ENCODE measurements at places on chromosomes 11 and 22.

DNA sequence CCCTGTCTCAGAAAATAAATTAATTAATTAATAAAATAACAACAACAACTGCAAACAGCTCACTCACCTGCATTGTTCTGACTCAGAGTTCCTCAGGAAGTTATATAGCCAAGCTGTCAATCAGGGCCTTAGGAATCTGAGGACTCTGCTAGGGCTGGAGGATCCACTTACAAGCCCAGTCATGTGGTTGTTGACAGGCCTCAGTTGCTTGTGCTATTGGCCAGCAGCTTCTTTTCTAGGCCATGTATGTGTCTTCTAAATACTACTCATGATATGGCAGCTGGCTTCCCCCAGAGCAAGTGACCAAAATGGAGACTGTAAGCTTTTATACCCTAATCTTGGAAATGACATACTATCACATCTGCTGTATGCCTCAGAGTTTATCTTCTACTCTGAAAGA is 20.8 kb upstream of the ATP5MG start:
- DNase-seq: no peak

DNA sequence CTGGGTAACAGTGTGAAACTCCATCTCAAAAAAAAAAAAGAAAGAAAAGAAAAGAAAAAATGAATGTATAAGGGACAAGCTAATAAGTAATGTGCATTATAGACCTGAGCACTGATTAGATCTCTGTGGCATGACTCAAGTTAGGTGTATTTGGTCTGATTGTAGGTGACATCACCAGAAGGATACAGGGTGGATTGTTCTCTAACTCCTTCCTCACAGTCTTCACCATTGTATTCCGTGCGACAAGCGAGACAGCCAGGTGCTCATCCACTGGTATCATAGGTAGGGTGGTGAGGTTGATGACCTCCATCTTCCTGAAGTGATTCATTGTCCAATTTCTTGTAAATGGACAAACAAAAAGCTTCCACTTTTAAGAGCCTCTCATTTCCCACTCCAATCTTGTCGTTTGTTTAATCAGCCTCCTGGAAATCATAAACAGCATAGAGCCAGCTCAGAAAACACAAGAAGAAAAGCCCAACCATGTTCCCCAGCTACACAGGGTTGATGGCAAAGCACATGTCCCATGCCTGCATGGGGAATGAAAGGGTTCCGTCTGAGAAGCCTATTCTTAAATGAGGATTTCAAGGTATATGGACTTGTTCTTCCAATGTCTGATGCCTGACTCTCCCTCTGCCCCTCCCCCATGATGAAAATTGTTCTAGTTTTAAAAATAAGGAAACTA is 6.2 kb downstream of the FAM227A start:
- no peak for DNase-seq

DNA sequence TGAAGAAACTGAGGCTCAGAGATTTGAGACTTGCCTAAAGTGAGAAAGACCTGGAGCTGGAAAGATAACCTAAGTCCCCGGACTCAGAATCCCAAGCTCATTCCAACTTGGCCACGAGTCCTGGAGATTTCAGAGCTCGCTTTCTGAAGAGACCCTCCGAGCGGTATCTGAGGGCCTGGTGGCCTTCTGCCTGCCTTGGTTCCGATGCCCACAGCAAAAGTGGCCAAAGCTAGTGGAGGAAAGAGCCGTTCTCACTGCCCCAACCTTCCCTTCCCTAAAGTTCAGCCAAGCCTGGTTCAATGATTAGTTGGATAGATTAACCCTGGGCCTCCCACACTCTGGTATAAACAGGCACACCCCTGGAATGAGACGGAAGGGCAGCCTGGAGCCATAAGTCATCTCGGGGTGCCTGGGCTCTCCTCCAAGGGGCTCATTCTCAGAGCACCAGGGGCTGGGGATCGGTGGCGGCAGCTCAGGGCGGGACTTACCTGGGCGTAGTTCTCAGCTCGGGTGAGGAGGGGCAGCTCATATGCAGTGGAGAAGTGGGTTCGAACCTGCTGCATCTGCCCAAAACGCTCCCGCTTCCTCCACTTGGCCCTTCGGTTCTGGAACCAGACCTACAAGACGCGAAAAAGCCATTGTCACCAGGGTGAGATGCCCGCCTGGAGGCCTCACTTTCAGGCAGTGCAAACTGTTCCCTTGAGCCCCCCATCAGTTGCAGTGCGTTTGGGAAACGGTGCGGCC is 42.8 kb downstream of the ALX4 start:
- DNase-seq: no peak

DNA sequence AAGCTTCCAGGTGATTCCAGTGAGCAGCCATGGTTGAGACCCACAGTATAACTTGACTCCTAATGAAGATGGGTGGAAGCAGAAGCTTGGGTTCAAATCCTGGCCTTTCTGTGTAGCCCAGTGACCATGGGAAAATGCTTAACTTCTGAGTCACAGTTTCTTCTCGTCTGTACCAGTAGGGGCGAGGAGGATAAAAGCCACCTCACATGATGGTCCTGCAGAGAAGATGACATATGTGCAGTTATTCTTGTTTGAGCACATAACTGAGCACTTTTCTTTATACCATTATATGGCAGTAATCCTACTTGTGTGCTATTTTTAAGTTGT is 4.9 kb downstream of the TMEM109 start:
- DNase-seq: no peak

DNA sequence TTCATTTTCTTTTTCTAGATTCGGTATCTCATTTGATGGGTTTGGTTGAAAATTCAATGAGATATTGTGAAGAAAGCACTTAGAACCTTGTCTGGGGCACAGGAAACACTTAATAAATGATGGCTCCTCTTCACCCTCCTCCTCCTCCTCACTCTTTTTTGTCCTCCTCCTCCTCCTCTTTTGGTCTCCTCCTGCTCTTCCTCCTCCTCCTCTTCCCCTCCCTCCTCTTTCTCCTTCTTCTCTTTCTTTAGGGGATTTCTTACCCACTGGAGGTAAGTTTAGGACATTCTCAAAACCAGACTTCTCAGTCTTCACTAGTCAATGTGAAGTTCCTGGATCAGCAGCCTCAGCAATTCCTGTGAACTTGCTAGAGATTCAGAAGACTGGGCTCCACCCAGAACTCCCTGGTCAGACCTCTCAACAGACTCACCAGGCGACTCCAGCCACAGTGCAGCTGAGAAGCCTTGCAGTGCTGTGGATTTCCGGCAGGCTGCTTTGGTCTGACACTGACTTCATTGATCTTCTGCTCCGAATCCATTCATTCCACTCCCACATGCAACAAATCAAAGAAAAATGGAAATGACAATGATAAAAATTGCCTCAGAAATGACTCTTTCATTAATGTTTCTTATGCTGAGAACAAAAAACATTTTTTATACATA is 368.6 kb upstream of the B3GAT1 start:
- DNase-seq: no peak

DNA sequence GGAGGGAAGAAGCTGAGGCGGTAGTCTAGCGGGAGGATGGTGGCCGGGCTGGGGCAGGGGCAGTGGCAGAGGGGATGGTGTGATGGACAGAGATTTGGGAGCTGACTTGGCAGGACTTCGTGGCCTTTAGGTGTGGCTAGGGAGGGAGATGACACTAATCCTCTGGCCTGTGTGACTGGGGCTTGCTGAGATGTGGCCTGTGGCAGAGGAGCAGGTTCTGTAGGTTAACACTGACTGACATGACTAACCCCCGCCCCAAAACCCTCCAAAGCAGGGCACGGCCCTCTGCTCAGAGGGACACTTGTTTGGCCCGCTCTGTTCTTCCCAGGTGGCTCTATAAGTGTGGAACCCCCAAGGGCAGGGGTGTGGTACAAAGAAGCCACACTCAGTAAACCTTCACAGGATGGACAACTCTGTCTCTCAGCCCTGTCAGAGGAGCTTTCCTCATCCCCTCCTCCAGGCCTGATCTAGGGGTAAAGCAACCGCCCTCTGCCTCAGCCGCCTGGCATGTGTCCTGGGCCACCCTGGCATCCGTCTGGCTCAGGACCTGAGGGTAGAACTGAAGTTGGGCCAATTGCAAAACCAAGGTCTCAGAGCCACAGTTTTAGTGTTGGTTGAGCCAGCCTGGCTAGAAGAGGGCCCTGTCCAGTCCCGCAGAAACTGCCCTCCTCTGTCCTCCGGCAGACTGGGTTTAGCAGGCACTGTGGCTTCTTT is 15.6 kb downstream of the TOM1 start:
- no peak for DNase-seq

DNA sequence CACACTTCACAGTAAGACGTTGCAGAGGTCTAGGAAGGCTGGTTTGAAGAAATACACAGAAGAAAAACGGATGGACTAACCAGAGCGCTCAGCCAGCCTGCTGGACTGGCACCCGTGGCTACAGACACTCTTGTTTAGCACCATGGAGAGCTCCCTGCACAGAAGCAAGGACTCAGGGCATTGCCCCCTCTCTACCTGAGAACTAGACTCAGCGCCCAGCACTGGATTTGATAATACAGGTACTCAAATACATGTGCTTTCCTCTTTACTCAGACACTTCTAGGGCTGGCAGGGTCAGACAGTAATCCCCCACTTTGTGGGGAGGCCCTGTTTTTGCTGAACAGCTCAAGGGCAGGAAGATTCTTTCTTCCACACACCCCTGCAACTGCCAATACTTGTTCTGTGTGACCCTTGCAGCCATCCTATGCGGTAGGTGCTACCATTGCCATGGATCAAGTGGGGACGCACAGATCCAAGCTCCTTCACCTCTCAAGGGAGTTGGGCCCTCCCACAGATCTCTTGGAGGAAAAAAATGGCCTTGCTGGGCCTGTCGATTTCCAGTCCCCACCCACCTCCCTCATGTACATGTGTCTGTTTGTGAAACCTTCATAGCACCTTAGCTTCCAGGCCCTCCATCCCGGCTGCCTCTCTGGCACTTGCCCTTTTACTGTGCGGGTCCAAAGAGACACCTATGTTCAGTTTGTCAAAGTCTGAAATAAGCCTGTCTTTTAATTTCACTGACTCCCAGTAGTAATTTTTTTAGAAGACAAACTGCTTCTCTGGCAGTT is 5.1 kb upstream of the P2RX6 start:
- no peak for DNase-seq

- DNase-seq: no peak
Observed at GRCh38 chr11:47899801-47900200, 51.7 kb upstream of the NUP160 start.

DNA sequence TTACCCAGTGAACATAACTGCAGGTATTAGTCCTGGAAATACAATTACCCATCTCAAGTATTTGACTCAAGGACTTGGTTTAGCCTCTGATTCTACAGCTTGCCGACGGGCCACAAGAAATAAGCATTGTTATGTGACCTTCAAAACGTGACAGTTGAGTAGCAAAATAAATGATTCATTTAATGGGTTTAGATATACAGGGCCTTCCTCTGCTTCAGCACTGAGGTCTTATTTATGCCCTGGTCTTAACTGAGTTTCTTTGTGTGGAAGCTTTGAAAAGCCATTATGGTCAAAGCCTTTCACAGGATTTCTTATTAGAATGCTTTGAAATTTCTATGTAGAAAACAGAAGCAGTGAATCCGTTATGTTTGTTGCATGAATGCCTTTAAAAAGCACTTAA is 899.2 kb upstream of the API5 start:
- no peak for DNase-seq

DNA sequence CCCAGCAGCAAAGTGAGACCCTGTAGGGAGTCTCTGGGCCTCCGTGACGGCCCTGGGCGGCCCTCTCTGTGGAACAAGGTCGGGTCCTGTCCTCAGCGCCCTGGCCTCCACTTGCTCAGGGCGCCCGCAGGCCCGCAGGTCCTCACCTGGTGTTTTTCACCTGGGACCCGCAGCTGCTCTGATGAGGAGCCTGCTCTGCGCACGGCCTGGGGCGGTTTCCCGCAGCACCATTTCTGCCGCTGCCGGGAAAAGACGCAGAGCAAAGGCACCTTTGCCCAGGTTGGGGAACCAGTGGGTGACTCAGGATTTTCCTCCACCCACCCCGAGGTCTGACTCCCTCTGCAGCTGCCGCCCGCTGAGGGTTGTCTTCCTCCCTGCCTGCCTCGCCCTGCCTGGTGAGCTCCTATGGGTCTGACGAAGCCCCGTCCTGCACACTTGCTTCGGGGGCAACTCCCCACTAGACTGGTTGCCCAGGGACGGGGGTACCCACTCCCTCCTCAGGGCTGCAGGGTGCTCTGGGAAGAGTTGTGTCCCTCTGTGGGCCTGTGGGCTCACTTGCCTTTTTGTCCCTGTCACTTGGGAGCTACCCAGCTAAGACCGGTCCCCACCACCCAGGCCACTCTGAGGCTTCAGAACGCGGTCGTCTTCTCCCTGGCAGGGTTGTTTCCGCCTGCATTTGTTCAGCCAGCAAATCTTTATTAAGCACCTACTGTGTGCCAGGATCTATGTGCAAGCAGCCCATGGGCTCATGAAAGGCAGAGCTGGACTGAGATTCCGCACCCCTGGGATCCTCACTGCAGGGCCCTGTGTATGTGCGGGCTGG is 89.5 kb downstream of the KCNQ1 start:
- no peak for DNase-seq

GRCh38 chr11:44623341-44623730 is 57.9 kb downstream of the CD82 start:
- DNase-seq: peak; percentile 58

- peak; percentile 90 for DNase-seq
Observed at GRCh38 chr11:12086271-12087074, 23.9 kb upstream of the MICAL2 start.

DNA sequence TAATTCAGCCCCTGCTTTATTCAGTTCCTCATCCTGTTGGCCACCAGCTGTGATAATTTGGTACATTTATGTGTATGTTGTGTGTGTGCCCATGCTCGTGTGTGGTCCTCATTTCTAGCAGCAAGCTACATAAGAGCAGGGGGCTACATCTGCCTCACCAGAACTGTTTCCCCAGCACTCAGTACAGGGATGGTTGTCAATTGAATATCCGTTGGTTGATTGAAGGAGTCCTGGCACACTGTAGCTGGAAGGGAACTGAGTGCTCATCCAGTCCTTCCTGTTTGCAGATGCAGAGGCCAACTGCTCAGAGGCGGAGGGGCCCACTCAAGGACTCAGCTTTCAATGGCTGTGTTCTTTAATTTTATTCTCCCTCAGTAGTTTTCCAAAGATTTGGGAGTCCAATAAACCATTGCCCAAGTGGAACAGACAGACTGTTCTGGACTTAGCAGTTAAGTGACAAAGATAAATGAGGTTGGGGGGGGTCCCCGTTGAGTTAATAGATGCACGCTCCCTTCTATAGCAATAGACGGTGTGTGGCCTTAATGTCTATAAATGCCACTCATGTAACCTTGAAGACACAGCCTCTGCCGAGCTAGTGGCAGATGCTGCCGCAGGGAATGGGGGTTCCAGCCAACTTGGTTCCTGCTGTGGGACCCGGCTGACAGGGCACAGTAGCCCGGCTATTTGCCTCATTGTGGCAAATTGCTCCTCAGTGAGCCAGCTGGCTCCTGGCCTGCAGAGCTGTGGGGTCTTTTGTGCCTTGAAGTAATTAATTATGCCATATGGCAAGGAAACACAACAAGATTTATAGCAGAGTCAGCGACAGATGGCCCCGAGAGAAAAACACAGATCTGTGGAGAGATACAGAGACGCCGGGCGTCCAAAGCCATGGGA is 71.4 kb upstream of the GRK3 start:
- DNase-seq: no peak

- no peak for DNase-seq
Observed at GRCh38 chr11:6452219-6452618, 11.4 kb upstream of the HPX start.
